ENCODE measurements at places on chromosomes 2 and 18. TPM values are rescaled to one million over a fixed set of nuclear protein-coding genes. Genes with fewer than 3 reads are reported as not detected.

DNA sequence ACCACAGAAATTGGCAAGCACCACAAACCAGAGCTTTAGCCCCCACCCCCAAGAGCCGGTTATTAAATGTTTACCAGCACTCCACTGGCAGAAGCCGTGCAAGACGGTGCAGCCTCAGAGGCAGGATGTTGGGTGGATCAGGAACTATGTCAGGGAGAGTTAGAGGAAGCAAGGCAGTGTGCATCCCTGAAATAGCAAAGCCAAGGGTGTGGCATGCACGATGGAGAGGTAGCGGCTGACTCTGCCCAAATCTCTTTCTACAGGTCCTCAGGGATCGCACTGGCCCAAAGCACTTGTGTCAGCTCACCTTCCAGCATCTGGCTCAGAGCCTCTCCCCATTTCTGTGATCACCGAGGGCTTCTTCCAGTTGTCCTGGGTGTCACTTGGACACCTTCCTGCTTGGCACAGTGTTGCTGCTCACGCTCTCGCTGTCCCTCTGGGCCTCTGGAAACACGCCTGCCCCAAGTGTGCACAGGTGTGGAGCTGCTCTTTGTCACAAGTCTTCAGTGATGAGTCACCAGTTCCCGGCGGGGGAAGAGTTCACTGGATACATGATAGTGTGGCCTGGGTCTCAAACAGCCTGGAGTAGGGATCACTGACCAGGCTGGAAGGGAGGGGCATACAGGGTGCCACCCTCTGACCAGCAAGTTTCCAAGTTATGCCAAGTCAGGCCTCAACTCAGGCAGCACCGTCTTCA lies 17.3 kb upstream of the B3GNT7 start:
- DNase-seq: no peak

GRCh38 chr2:164187121-164187520 lies 434.2 kb downstream of the GRB14 start:
- no peak for DNase-seq

GRCh38 chr2:47483191-47483590 lies 80.2 kb downstream of the MSH2 start:
- DNase-seq: no peak

DNA sequence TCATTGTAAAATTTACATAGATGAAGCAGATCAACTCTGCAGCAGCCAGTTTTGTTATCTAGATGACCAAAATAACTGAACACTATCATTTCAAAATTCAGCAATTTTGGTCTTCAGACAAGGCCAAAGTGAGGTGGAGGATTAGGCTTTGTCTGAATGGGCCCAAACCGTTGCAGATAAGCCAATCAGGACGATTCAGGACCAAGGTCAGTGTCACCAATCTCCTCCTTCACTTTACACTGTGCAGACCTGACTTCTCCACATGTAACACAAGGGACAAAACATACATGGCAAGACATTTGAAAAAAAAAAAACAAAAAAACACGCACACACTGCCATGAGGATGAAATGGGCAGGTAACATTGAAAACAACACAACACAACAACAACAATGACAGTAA lies 211.2 kb downstream of the NAPG start:
- DNase-seq: no peak

The KLHL30 gene
- total RNA-seq: 29.0 TPM

DNA sequence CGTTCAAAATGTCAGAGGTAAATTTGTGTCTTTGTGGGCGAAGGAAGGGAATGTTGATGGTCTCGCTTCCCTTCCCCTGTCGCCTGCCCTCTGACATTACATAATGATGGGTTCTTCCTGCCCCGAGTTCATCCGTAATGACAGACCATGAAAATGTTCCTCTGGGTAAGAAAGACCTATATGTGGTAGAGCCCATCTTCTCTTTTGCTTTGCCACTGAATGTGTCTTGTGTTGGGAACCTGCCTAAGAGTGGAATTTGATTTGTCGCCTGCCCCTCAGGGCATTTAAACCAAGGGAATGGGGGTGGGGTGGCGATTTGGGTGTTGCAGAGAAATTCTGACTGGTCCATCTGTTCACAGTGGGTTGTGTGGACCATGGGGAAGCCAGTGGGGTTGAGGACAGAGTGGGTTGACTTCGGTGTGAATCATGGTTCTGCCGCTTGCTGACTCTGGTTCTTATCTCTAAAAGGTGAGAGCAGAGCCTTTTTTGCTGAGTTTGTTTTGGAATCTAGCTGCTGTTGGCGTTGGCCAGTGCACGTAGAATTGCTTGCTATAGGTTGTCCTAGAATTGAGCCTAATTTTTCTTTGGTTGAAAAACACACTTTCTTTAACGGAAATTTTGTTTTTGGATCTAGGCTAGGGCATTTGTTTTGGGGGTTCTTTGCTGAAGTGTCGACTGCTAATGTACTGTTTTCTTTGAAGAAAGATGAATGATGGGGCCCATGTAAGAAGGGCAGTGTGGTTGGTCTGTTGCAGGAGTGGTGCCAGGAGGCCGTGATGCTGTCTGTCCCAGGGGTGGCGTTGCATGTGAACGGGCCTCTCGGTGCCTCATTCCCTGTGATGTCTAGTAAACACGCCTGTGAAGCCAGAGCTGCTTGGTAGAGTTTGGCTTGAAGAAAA lies 1.3 kb downstream of the INPP4A start:
- no peak for DNase-seq

The ABCG8 gene
- total RNA-seq: not detected

GRCh38 chr18:53991805-53992204 lies 232.7 kb downstream of the MBD2 start:
- DNase-seq: no peak

DNA sequence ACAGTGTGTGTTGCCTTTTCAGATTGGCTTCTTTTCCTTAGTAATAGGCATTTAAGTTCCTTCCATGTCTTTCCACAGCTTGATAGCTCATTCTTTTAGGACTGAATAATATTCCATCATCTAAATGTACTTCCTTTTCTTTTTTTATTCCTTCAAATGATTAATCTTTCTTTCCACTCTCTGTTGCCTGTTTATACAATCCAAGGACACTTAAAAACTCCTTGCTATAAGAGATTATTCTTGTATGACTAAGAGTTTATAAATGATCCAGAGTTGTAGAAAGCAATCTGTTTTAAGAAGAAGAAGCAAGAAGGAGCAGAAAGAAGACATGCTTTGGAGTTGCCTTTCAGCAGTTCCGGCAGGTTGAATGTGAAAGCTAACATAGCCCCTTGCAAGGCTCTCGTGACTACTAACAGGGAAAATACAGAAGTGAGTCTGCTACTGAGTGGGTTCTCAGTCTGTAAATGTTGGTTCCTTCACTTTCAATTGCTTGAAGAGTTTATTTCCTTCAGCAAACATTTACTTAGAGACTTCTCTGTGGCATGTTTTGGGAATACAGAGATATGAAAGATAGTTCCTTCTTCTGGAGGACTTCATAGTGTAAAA lies 123.0 kb downstream of the PMAIP1 start:
- DNase-seq: no peak

All from right atrium auricular region (tissue), 2 donors.